Glomerular endothelial cell (primary cell): ENCODE measurements at places on chromosomes 13 and 19. TPM values are rescaled to one million over a fixed set of nuclear protein-coding genes. Genes with fewer than 3 reads are reported as not detected.

Gene SIGLEC14
- total RNA-seq, result 0.35 and 0.44 TPM in 2 replicates

Gene AMH
- total RNA-seq, result 1.4 and 2.1 TPM in 2 replicates

Gene CEBPA
- total RNA-seq, result 0.10 and 0.47 TPM in 2 replicates

Gene KIR2DL3
- total RNA-seq, result not detected in 2 replicates

Gene ZNF763
- 2.3 and 6.7 TPM in 2 replicates for total RNA-seq

Gene PSG11
- not detected in 2 replicates for total RNA-seq

Gene CHAMP1
- total RNA-seq, result 19.9 and 20.0 TPM in 2 replicates

Gene PABPC3
- total RNA-seq, result 0.05 and 0.06 TPM in 2 replicates

Gene SHISA7
- not detected in 2 replicates for total RNA-seq

Gene TLE2
- 20.8 and 32.8 TPM in 2 replicates for total RNA-seq

Gene ZNF611
- total RNA-seq, result 9.5 and 12.8 TPM in 2 replicates

Gene KLK6
- not detected in 2 replicates for total RNA-seq

Gene CLEC17A
- total RNA-seq, result not detected in 2 replicates

Gene RUBCNL
- not detected in 2 replicates for total RNA-seq

Gene ADM5
- 1.5 and 1.8 TPM in 2 replicates for total RNA-seq

Gene ICAM4
- total RNA-seq, result 1.8 TPM in 1 of 2 replicates, not detected in the other

Gene FXYD7
- total RNA-seq, result not detected in 2 replicates

Gene LRRC63
- 0.06 TPM in 1 of 2 replicates, not detected in the other for total RNA-seq

Gene PTH2
- total RNA-seq, result not detected in 2 replicates

Gene C13orf42
- total RNA-seq, result not detected in 2 replicates

Gene RNF225
- 0.68 TPM in 1 of 2 replicates, not detected in the other for total RNA-seq

Gene SPACA4
- not detected in 2 replicates for total RNA-seq

Gene ETHE1
- total RNA-seq, result 44.6 and 76.0 TPM in 2 replicates

Gene NDUFB7
- 337 and 386 TPM in 2 replicates for total RNA-seq

Gene ZNF729
- not detected in 2 replicates for total RNA-seq

Gene SAFB2
- 25.7 and 30.9 TPM in 2 replicates for total RNA-seq

Gene CEACAM21
- 8.8 and 9.7 TPM in 2 replicates for total RNA-seq

Gene HIPK4
- total RNA-seq, result 0.05 TPM in 1 of 2 replicates, not detected in the other

Gene DAND5
- total RNA-seq, result 0.05 TPM in 1 of 2 replicates, not detected in the other

Gene ZNF560
- total RNA-seq, result 0.15 and 0.23 TPM in 2 replicates

Gene CATSPERD
- not detected in 2 replicates for total RNA-seq

Gene PHF11
- 31.3 and 44.7 TPM in 2 replicates for total RNA-seq

Gene DPF1
- total RNA-seq, result 1.0 and 1.5 TPM in 2 replicates

Gene CYP4F8
- not detected in 2 replicates for total RNA-seq

Gene CCL25
- not detected in 2 replicates for total RNA-seq

Gene FGF22
- total RNA-seq, result 0.35 TPM in 1 of 2 replicates, not detected in the other

Gene ADGRE3
- not detected in 2 replicates for total RNA-seq

Gene IGFL2
- not detected in 2 replicates for total RNA-seq

Gene ACER1
- not detected in 2 replicates for total RNA-seq

Gene ADAMTSL5
- 0.73 and 0.82 TPM in 2 replicates for total RNA-seq

Gene S1PR5
- total RNA-seq, result 0.88 TPM in 1 of 2 replicates, not detected in the other

Gene FCGBP
- 0.12 and 0.82 TPM in 2 replicates for total RNA-seq

Gene IL11
- 3.1 and 6.8 TPM in 2 replicates for total RNA-seq

Gene ZNF714
- 2.9 and 5.8 TPM in 2 replicates for total RNA-seq

Gene SLITRK1
- total RNA-seq, result not detected in 2 replicates

Gene ZNF543
- total RNA-seq, result 6.2 and 8.3 TPM in 2 replicates

Gene TBXA2R
- 1.9 and 2.7 TPM in 2 replicates for total RNA-seq

Gene KLK4
- total RNA-seq, result not detected in 2 replicates

Gene ZNF526
- total RNA-seq, result 6.2 and 10.4 TPM in 2 replicates

Gene ZNF582
- total RNA-seq, result 1.2 and 4.0 TPM in 2 replicates

Gene PLK5
- not detected in 2 replicates for total RNA-seq

Gene ZSCAN1
- total RNA-seq, result not detected in 2 replicates

Gene CEACAM16
- total RNA-seq, result not detected in 2 replicates
